Stimulated activated CD4-positive, alpha-beta T cell treated with anti-CD3 and anti-CD28 coated beads, Interleukin-1b, Interleukin-23, amount 100 ng/mL, for 48 hours (primary cell): ENCODE measurements at places on chromosomes 2 and 18.

DNA sequence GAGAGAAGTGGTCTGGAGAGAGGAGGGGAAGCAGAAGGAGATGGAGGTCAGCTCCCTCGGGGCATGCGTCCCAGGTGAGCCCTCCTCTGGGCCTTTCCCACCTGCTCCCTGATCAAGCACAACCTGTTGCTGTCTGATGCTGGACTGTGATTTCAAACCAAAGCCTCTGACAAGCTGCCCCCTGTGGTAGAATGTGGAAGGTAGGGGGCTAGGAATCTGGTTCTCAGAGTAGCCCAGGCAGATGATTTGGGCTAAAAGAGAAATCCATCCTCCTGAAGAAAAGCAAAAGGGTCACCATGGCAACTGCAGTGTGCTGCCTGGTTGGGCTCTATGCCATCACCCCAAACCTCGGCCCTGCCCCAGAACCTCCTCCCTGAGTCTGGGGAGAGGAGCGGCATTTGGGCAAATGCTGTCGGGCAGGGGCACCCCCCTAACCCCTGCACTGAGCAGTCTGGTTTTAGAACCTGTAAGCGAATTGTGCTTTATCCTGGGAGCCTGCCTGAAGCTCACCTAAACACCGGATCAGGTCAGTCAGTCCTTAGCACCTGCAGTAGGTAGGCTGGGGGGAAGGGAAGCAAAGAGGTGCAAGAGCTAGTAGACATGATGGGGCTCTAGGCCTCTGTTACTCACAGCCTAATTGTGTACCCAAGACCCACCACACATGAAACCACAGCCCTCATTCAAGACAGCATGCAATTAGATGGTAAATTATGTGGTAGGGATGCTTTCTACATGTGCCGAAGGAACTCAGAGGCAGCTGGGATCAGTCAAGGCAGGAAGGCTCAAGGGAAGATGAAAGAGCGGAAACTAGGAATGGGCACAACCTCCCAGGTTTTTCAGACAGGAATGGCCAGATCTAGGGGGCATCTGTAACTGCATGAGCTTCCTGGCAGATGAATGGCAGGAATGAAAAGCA, 83.5 kb downstream of the DNMT3A start:
- DNase-seq = no peak

DNA sequence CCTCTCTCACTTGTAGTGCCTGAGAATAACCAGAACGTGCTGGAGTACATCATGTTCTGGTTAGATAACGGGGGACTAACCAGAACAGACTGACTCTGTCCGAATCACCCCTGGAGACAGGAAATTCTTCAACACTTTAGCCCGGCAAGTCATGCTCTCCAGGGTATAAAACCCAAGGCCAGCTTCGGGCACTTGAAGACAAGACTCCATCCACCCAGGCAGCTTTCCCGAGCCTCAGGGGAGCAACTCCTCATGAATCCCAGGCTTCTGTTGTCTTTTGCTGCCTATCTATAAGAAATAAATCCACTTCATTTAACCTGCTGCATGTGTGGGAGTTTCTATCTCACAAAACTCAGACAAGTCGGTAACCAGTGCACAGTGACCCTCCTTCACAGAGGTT, 99.6 kb downstream of the KCNF1 start:
- DNase-seq = no peak

DNA sequence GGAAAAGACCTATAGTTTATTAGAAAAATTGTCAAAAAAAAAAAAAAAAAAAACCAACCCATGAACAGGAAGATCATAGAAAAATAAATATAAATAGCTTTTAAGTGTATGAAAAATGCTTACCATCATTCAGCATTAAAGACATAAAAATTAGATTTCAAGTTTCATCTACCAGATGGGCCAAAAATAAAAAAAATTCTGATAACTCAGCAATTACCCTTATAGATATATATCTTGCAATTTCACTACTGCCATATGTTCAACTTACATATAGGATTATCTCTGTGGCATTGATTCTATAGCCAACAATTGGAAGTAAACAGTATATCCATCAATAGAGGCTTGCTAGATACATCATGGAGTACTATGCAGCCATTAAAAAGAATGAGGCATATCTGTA, 126.6 kb upstream of the SMAD2 start:
- no peak for DNase-seq

- no peak for DNase-seq
Observed at GRCh38 chr2:38806733-38807059, 28.7 kb downstream of the GEMIN6 start.

GRCh38 chr2:182230561-182230960, 196.3 kb downstream of the PDE1A start:
- no peak for DNase-seq

GRCh38 chr2:65199891-65200290, 27.7 kb upstream of the ACTR2 start:
- no peak for DNase-seq

DNA sequence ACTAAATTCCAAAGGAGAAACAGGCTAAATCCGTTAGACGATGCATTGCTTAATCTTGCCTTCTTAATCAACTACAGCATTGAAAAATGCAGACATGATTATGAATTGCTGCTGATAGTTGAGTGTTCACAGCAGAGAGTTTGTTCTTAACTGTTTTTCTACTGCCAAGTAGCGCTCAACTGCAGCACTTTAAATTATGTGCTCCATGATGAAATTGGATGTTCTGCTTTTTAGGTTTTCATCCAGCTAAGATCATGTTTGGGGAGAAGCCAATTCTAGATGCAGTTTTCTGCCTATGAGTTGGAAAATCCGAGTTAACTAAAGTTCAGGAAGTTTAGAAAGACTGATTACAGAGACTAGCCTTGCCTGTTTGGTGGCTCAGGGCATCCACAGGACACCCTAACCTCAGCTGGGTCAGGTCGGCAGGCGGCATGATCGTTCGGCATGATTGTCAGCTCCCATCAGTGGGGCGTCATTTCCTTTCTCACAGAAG, 119.4 kb upstream of the PIEZO2 start:
- DNase-seq = no peak

DNA sequence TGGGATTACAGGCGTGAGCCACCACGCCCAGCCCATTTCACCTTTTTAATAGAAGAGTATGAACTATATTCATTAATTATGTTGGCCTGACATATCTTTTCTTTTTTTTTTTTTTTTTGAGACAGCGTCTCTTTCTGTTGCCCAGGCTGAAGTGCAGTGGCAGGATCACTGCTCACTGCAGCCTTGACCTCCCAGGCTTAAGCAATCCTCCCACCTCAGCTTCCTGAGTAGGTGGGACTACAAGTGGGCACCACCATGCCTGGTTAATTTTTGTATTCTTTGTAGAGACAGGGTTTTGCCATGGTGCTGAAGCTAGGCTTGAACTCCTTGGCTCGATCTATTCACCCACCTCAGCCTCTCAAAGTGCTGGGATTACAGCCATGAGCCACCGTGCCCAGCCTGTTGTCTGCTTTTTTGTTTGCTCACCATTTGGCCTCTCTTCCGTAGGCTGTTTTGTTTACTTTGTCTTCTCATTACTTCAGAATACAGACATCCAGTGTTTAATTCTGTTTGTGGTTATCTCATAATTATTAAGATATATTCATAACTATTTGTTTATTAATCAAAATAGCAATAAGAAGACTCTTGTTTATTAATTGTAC, 16.3 kb upstream of the CDH2 start:
- DNase-seq = no peak

DNA sequence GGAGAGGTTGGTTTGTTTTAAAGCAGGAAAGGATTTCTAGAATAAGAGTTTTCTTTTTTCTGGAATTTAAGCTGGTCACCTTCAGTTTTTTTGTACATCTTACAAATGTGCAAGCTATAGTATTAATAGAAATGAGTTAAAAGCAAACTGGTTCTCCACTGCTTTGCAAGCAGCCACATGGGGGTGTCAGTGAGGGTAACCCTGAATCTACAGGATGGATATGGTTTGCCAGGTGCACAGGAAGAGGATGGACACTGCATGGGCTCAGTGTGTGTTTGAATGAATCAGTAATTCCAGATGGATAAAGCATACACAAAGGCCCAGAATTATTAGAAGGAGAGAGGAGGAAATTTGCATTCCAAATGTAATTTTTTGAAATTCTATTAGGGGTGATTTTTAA, 89.0 kb downstream of the MAPRE2 start:
- DNase-seq = no peak

- no peak for DNase-seq
Observed at GRCh38 chr18:8730080-8730827, 24.9 kb downstream of the MTCL1 start.

GRCh38 chr2:222232372-222232771, 66.4 kb downstream of the PAX3 start:
- DNase-seq = no peak

GRCh38 chr2:120012771-120013596, at the start of gene EPB41L5:
EPB41L5 (plus strand) TSS chr2:120013077; CDS start chr2:120019085, 6,008 bp downstream.
- peak; percentile 80 for DNase-seq

DNA sequence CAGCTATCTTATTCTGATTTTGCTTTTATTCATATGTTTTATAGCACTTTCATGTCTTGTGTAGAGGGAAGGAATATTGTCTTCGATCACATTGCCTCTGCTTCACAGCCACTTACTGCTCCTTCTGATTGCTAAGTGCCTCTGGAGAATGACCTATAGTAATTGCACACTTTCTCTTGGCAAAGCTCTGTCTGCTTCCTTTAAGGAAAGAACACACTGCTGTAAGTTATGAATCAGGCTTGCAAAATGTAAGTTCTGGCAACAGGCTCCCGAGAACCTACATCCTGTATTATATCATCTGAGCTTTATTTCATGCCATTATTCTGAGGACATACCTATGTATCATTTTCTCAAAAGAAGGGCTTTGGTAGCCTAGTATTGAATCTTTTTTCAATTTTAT, 170.7 kb downstream of the ZNF804A start:
- DNase-seq = no peak

DNA sequence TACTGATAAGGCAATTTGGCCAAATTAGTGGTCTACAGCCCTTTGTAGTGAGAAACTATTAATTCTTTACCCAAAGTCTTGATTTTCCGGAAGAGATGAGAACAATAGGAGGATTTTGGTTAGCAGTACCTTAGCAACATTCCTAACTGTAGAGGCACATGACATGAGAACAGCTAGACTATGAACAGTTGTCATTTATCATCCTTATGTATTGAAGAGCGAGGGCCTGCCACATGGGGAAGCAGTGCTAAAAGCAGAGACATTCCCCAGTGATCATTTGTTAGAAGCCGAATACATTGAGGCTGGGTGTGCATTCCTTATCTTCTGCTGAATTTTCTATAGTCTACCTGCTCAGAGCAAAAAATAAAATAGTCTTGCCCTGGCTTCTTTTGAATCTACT, 65.2 kb downstream of the RBBP8 start:
- no peak for DNase-seq

DNA sequence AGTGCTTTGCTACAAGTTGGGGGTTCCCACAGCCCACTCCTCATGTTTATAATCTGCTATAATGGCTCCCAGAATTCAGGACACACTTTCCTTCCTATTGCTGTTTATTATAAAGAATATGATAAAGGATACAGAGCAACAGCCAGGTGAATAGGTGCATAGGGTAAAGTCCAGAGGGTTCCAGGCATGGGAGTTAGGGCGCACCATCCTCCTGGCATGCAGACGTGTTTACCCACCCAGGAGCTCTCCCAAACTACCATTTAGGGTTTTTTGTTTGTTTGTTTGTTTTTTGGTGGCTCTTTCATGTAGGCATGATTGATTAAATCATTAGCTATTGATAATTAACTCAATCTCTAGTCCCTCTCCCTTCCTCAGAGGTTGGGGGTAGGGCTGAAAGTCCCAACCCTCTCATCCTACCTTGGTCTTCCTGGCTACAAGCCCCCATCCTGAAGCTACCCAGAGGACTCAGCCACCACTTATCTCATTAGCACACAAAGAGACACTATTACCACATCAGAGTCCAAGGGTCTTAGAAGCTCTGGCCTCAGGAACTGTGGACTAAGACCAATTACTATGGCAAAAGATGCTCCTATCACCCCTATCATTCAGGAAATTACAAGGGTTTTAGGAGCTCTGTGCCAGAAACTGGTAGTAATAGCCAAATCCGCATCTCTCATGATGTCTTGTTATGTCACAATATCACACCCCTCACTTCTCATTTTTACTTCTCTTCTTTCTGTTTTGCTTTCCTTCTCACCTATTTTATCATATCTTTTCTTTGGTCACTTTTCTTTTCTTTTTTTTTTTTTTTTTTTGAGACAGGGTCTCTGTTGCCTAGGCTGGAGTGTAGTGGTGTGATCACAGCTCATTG, 154.9 kb upstream of the TTC39C start:
- DNase-seq = no peak

GRCh38 chr2:242065426-242065825, 195.9 kb downstream of the RTP5 start:
- DNase-seq = no peak

DNA sequence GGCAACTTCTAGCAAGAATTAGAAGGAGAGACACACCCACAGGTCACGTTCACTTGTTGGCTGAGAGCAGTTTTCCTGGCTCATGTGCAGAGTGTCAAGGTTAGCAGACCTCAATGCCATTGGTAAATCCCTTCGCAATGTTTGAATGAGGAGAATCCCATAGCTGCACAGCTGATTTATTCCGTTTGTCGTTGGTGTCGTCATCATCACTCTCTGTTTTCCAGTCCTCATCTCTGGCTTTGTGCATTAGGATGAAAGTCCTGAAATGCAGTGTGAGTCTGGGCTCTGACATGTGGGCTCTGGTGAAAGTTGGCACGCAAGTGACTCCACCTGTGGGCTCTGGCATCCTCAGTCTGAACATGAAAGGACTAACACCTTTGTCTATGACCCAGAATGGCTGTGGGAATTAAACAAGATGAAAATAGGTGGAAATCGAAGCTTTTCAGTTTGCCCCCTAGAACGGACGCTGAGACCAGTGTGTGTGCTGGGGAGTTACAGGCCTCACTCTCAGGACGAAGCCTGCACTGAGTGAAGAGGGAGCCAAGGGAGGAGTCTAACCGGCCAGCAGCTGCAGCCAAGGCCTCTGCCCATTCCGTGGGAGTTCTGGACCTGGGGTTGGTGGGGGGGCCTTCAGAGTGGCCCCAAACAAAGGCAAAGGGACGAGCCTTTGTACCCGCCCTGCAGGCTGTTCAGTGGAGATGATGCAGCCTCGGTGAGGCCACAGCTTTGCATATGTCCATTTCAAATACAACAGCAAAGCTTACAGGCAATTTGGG, 74.8 kb upstream of the ZNF516 start:
- no peak for DNase-seq

DNA sequence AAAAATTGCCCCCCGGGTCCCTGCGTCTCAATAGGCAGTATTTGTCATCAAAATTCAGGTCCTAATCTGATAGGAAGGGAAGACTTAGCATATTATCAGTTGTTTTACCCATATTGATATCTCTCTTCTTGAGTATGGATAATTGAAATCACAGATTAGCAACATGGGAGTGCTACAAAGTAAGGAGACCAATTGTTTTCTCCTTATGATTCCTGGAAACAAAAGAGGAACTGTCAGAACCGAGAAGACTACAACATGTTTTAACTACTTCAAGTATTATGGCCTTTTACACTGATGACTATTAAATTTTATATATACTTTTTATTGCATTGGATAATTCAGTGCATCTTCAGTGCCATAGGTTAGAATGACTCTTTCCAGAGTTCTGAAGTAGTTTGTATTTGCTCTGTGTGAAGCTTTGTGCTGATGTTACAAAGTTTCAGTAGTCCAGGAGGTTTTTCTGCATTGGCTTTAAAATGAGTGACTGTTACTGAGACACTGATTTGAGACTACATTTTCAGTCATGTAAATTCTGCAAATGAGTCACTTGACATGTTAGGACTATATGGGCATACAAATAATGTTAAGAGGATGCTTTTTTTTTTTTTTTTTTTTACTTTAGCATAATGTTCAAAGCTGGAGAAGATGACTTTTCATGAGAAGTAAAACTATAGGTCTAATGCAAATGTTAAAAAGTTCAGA, 19.7 kb upstream of the TLK1 start:
- no peak for DNase-seq
